ENCODE measurements at places on chromosomes 7 and 10. TPM values are rescaled to one million over a fixed set of nuclear protein-coding genes. Genes with fewer than 3 reads are reported as not detected.

GRCh38 chr10:69959911-69960310 is 92.7 kb upstream of the MACROH2A2 start:
- no peak for DNase-seq

- DNase-seq, result no peak
These were observed 97.2 kb downstream of the RALA start for GRCh38 chr7:39720586-39720985.

DNA sequence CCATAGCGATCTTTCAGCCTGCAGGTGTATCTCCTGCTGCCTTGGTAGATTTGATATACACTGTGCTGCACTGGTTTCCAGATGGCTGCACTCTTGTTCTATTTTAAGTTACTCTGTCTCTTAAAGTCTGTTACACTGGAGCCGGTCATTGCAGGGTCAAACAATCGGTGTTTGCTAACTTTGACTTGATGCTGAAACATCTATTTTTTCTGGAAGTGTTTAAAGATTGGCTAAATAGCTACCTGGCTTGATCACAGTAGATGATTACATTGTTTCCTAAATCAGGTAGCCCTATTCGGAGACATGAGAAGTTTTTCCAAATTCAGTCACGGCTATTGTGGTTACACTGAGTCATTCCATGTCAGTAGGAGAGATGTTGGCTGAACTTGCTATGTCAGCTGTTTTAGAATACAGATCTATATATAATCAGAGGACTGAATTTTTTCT is 574.8 kb downstream of the ETV1 start:
- no peak for DNase-seq

The SUN3 gene
- 1.0 TPM for polyA plus RNA-seq
